ENCODE measurements at places on chromosomes 16 and 17.

DNA sequence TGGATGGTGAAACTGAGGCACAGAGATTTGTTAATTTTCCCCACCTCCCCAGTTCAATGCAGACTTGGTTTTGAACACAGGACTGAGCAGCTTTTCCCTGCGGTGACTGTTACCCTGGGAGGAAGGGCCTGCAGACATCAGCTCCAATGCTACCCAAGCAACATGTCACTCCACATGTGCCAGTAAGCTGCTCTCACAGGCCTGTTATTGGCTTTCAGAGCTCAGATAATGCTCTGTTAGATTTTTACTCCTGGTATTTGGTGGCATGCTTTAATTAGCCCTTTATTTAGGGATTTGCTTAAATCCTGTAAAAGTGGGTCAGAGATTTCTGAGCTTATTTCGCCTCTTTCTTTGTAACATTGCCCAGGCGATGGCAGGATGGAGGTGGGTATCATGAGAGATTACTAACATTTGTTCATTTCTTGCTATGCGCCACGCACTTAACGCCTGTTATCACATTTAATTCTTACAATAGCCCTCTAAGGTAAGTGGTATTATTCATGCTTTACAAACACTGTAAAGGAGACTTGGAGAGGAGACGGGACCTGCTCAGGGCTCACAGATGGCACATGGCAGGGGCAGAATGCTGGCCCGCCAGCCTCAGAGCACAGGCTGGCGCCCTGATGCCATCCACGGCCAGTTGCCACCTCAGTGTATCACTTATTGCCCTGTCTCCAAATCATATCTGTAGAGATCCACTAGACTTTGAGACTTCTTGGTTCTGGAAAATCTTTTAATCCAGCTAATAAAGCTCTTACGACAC is 84.0 kb upstream of the CACNG5 start:
- DNase-seq = no peak

DNA sequence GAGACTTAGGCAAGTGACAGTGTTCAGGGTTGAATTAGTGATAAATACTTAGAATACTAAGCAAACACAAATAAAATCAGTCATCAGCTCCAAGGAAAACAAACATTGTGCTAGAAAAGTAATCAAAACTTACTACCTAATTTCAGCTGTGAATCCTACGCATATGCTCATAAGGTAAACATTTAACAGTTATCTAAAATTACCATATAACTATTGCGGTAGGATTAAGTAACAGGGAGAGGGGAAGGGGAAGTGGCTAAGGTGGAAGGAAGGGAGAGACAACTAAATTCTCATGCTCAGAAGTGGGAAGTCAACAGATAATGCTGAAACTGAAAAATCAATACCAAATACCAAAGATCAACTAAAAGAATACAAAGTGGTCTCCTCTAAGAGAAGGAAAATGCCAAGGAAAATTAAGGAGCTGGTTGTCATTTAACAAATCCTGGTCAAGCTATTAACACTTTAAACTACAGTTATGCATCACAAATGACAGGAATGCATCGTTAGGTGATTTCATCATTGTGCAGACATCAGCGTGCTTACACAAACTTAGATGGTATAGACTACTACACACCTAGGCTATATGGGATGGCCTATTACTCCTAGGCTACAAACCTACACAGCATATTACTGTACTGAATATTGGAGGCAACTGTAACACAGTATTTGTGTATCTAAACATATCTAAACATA is 20.0 kb downstream of the USP32 start:
- no peak for DNase-seq

GRCh38 chr17:47853616-47854015 is 2.7 kb upstream of the SP6 start:
- DNase-seq = no peak

DNA sequence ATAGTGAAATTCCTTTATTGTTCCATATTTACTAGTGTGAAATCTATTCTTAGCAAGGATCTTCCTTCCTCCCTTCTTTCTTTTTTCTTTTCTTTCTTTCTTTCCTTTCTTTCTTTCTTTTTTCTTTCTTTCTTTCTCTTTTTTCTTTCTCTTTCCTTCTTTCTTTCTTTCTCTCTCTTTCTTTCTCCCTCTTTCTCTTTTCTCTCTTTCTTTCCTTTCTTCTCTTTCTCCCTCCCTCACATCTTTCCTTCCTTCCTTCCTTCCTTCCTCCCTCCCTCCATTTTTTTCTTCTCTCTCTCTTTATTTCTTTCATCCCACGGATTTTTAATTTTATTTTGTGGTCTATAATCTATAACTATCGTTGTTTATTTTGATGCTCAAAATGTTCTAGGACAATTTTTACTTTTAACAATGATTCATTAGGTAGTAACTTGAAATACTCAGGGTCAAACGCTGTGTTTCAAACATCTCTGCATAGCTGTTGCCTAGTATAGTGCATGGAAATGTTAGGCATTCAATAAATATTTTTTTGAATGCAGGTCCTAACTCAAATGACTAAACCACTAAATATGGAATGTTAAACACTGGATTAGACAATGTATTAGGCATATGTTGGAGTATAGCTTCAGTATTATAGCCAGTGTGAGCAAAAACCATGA is 178.3 kb downstream of the MAP2K6 start:
- no peak for DNase-seq

DNA sequence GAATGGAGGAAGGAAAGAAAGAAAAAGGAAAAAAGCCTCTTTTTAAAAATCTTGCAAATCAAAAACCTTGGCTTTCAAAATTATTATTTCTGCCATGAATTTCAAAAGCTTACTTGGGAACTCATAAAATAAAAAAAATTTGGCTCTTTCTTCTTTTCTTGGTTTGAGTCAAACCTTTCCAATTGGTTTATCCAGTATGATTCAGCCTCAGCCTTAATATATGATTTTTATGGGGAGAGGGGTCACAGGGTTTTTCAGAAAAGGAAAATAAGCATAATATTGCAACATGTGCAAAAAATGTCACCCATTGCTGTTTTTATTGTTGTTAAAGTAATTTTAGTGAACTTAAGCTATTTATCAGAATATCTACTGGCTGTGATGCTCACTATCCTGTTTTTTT is 31.2 kb upstream of the HAPSTR1 start:
- no peak for DNase-seq

DNA sequence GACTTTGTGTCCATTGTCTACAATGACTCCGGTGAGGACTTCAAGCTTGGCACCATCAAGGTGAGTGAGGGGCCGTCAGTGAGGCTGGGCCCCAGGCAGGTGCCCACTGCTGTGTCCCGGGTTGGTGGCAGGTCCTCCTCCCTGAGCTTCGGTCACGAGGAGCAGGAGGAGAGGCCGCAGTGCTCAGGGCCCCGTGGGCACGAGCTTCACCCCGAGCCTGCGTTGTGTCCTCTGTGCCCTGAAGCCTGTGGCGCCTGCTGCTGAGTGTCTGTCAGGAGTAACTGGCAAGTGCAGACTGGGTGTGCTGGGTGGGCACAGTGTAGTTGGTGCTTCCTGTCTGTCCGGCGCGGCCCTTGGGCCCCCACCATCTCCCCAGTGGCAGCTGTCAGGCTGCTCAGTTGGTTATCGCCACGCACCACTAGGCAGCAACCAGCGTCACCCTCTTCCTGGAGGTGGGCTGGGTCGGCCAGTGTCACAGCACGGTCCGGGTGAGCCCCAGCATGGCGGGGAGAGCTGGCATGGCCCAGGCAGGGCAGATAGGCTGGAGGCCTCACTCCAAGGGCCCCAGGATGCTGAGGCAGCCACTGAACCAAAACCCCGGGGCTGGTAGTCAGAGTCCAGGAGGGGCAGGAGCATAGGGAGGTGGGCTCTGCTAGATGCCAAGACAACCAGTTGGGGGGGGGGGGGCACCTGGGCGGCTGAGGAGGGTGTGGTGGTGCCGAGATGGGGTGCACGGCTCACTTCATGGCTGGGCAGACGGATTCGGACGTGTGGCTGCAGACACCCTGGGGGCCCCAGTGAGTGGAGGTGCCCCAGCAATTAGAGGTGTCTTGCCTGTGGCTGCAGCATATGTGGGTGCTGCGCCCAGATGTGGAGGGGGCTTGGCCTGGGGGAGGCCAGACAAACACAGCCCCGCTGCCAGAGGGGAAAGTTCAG is 39.3 kb downstream of the TSC2 start:
- DNase-seq = no peak

GRCh38 chr16:88758227-88758943 is 26.6 kb downstream of the PIEZO1 start:
- no peak for DNase-seq

- no peak for DNase-seq
Measured at GRCh38 chr16:48365025-48365600, 20.1 kb downstream of the SIAH1 start.

DNA sequence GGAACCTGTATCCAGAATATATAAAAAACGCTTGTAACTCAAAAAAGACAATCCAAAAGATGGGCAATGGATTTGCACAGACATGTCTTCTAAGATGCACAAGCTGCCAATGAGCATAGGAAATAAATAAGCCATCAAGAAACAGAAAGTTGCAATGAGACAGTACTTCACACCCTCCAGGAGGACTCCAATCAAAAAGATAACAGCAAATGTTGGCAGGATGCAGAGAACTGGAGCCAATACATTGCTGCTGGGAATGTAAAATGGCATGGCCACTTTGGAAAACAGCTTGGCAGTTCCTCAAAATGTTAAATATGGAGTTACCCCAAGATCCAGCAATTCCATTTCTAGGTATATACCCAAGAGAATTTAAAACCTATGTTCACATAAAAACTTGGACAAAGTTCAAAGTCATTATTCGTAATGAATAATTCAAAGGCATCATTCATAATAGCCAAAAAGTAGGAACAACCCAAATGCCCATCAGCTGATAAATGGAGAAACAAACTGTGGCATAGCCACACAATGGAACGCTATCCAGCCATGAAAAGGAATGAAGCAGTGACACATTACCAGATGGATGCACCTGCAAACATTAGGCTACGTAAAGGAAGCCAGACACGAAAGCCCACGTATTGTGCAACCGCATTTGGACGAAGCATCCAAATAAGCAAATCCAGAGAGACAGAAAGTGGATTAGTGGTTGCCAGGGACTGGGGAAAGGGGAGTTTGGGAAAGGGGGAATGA is 25.6 kb downstream of the GGA2 start:
- no peak for DNase-seq

DNA sequence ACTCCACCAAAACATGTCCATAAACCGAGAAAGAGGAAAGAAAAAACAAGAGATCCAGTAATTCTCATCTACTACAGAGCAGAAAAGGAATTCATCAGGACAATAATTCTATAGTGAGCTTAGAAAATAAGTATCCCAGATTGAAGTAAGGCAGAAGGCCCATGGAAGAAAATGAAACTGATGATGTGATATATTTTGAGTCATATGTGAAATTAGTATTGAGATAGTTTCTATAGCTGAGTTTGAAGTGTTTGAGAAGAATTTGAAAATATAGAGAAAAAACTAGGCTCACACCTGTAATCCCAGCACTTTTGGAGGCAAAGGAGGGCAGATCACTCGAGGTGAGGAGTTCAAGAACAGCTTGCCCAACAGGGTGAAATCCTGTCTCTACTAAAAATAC is 19.7 kb downstream of the LUC7L3 start:
- no peak for DNase-seq

- no peak for DNase-seq
Measured at GRCh38 chr16:71904239-71904638, 8.9 kb downstream of the IST1 start.

GRCh38 chr16:69909043-69909442 is 42.1 kb upstream of the CLEC18A start:
- DNase-seq = no peak
